ENCODE measurements at places on chromosomes 1 and 21. TPM values are rescaled to one million over a fixed set of nuclear protein-coding genes. Genes with fewer than 3 reads are reported as not detected.

Gene ITPKB
- 81.0 TPM for polyA plus RNA-seq

Gene C1orf94
- not detected for polyA plus RNA-seq

DNA sequence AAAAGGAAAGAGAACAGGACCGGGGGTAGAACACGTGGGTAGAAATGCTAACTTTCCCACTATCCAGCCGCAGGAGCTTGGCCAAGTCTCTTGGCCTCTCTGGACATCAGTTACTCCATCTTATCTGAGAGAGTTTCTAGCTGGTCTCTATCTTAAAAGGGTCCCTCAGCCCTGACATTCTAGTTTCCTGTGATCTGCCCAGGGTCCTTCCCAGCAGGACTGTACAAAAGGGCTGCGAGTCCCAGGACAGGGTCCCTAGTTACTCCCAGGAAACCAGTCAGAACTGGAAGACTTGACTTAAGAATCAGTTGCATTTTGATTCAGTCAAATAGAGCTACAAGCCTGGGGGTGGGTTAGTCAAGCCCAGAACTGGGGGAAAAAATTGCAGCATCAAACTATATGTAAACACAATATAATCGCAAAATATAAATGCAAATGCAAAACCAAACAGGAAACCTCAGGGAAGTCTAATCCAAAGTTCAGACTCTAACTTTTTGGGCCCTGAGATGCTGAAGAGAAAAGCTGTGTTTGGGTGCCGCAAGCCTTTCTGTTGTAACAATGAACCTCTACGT, 2.9 kb downstream of the ASAP3 start:
- no peaks in the 10 kb centered on the region for H3K27me3 ChIP-seq
- peaks cover 13% of the 10 kb centered on the region for H3K4me1 ChIP-seq
- H3K36me3 ChIP-seq, result no peaks in the 10 kb centered on the region
- H3K4me3 ChIP-seq, result no peak overlapping the region

GRCh38 chr1:109138358-109138757, 24.4 kb downstream of the ELAPOR1 start:
- no peak overlapping the region for H3K27ac ChIP-seq

GRCh38 chr1:161044535-161044907, 1.3 kb downstream of the USF1 start:
- DNase-seq, result peak; percentile 50
- H3K27me3 ChIP-seq, result no peaks in the 10 kb centered on the region
- peaks cover 62% of the 10 kb centered on the region for H3K36me3 ChIP-seq
- H3K4me3 ChIP-seq, result peak overlapping the region; percentile 93

DNA sequence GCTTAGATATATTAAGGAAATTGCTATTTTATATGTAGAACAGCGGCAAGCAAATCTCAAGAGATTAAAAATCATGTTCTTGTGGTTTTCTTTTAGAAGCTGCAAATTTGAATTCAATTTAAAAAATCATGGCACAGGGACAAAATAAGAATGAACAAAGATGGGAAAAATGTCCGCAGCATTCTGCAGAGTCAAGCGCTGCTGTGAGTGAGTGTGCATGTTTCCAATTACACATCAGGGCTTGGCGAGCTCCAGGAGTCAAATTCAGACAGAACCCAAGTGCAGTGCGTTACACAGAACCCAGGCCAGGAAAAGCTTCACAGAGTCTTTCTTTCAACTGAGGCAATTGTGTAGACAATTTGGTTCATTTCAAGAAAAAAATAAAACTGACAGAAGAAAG, 33.3 kb upstream of the ERG start:
- no peaks in the 10 kb centered on the region for H3K36me3 ChIP-seq
- no peak for DNase-seq
- no peaks in the 10 kb centered on the region for H3K27me3 ChIP-seq
- no peaks in the 10 kb centered on the region for H3K4me1 ChIP-seq

DNA sequence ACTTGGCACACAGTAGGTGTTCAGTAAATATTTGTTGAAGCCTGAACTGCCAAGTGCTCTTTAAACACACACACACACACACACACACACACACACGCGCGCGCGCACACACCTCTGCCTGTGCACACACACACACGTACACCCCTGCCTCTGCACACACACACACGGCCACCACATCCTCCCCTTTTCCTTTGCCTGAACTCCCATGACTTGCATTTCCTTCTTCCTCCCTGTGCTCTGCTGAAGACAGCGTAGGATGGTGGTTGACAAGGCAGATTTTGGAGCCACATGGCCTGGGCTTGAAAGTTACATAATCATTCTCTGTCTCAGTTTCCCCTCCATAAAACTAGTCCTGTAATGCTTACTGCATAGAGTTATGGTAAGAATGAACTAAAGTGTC, 712.3 kb downstream of the PTPRU start:
- no peaks in the 10 kb centered on the region for H3K36me3 ChIP-seq
- no peak overlapping the region for H3K4me3 ChIP-seq
- H3K27ac ChIP-seq, result no peak overlapping the region
- H3K4me1 ChIP-seq, result no peaks in the 10 kb centered on the region
- H3K27me3 ChIP-seq, result no peaks in the 10 kb centered on the region

GRCh38 chr1:170676628-170677027, 12.7 kb downstream of the PRRX1 start:
- H3K27me3 ChIP-seq, result no peaks in the 10 kb centered on the region
- H3K27ac ChIP-seq, result no peak overlapping the region
- no peaks in the 10 kb centered on the region for H3K36me3 ChIP-seq
- DNase-seq, result no peak

GRCh38 chr1:206859082-206859521, 6.3 kb upstream of the IL20 start:
- no peaks in the 10 kb centered on the region for H3K36me3 ChIP-seq
- no peaks in the 10 kb centered on the region for H3K4me1 ChIP-seq
- H3K4me3 ChIP-seq, result no peak overlapping the region
- H3K27me3 ChIP-seq, result no peaks in the 10 kb centered on the region
